ENCODE measurements at places on chromosomes 11 and 22. TPM values are rescaled to one million over a fixed set of nuclear protein-coding genes. Genes with fewer than 3 reads are reported as not detected.

The CRYBA4 gene
- 2.3 TPM for total RNA-seq

- H3K4me1 ChIP-seq, result no peaks in the 10 kb centered on the region
- H3K4me3 ChIP-seq, result no peak overlapping the region
- DNase-seq, result no peak
- H3K36me3 ChIP-seq, result no peaks in the 10 kb centered on the region
These were observed 1164.4 kb downstream of the BRD1 start for GRCh38 chr22:48663297-48663696.

DNA sequence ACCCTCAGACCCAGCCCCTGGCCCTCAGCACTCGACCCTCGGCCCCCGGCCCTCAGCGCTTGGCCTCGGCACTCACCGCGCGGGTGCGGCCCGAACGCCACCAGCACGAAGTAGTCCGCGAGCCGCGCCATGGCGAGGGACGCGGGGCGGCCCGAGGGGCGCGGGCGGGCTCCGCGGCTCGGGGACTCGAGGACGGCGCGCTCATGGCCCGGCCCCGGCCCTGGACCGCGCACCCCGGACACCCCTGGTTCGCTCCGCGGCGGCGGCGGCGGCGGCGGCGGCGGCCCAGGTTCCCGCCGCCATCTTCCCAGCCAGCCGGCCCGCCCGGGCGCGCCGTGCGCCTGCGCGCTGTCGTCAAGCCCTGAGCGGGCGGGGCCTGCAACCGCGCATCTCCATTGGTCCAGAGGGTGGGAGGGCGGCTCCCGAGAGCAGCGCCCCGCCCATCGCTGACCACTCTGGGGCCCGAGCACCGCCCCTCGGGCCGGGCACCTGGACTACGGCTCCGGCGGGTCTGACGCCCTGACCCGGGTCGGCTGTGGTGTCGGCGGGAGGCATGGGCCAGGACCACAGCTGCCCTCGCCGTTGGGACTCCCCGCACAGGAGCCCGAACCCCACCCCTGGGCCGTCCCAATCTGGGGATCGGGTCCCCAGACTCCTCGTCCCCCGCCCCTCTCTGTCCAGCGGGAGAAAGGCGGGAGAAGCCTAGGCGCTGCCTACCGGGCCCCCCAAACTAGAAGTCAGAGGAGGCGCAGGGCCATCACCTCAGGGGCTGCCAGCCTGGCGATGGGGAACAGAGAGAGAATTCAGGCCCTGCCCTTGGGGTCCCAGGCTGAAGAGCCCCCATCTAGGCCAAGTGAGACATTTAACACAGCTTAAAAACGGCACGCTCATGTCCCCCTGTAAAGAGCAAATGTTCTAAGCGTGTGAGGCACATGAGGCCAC, at the start of gene SBF1:
Gene SBF1, minus strand, starts transcription at position 326 of the 942 bp plus-strand sequence. Its CDS starts 195 bp downstream, at position 131.
- peak within 1 kb of the TSS; percentile 85 for H3K4me3 ChIP-seq
- H3K27ac ChIP-seq, result peak within 1 kb of the TSS; percentile 55
- DNase-seq, result peak; percentile 95
- no peaks in the 10 kb centered on the region for H3K27me3 ChIP-seq
- peaks cover 14% of the 10 kb centered on the region for H3K4me1 ChIP-seq

DNA sequence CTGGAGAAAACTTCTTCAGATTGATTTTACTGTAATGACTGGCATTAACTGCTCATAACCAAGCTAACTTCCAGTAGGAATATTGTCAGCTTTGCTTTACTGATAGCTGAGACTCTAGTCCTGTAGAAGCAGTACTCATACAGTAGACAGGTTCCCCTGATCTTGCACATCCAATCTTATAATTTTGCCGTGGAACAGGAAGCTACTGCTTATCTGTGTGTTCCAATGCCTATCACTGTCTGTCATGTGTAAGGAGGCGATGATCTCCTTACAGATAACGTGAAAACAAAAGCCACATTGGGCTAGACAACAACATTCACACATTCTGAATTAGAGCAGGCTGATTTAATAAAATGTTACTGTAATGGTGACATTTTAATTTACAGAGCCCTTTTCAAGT, 13.2 kb downstream of the HSD17B12 start:
- H3K27ac ChIP-seq, result no peak overlapping the region
- no peaks in the 10 kb centered on the region for H3K36me3 ChIP-seq
- H3K4me1 ChIP-seq, result no peaks in the 10 kb centered on the region

GRCh38 chr11:17410606-17411379, 22.3 kb upstream of the KCNJ11 start:
- H3K4me3 ChIP-seq, result no peak overlapping the region
- H3K36me3 ChIP-seq, result no peaks in the 10 kb centered on the region
- peak; percentile 21 for DNase-seq
- H3K27me3 ChIP-seq, result no peaks in the 10 kb centered on the region
- H3K4me1 ChIP-seq, result peaks cover 5% of the 10 kb centered on the region
- H3K27ac ChIP-seq, result no peak overlapping the region
